Fibroblast of villous mesenchyme (primary cell): ENCODE measurements at places on chromosomes 12 and 14. TPM values are rescaled to one million over a fixed set of nuclear protein-coding genes. Genes with fewer than 3 reads are reported as not detected.

Gene AMHR2
- total RNA-seq: not detected in 2 replicates

Gene ANKRD33
- not detected in 2 replicates for total RNA-seq

Gene COX8C
- not detected in 2 replicates for total RNA-seq

Gene PTPRR
- total RNA-seq: 0.64 TPM in 1 of 2 replicates, not detected in the other

Gene HOXC9
- 0.86 and 7.4 TPM in 2 replicates for total RNA-seq

Gene AKAP3
- total RNA-seq: 0.64 and 1.3 TPM in 2 replicates

Gene KRT2
- not detected in 2 replicates for total RNA-seq

DNA sequence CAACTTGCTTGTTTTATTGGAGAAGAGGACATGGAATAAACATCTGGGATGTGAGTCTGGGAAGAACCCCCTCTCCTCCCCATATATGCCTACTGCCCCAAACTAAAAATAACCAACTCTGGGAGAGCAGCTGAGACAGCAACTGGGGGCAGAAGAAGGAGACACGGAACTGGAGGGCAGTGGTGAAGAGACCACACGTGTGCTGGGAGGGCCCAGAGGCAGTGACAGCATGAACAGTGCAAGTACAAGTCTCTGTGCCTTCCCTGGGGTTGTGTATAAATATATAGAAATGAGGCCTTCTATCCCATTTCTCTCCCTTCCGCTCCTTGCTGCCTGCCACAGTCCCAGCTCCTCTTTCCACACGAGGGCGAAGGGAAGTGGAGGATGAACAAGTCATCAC is 4.0 kb upstream of the KRT73 start:
- DNase-seq: no peak

GRCh38 chr12:87382959-87383566 is 646.1 kb downstream of the C12orf50 start:
- no peak for DNase-seq
